AG04449 (cell line): ENCODE measurements at places on chromosomes 6 and 20.

- DNase-seq = no peak
Measured at GRCh38 chr6:116975600-116975999, 98.6 kb downstream of the RFX6 start.

DNA sequence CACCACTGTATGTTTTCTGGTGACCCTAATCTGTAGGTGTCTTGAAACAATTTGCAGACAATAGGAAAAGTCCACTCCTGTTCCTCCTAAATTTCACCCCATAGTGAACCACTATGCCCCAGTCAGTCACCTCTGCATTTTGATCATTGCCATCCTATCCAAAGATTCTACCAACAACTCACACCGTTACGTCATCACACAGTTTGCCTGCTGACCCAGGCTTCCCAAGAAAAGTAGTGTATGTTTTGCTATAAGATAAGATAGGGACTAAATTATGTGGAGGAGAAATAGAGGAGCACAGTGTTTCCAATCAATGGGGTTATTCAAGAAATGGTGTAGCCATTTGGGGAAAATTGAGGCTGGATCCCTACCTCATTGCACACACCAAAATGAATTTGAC, 58.8 kb downstream of the GNAS start:
- DNase-seq = no peak

- DNase-seq = no peak
Measured at GRCh38 chr6:123965894-123966293, 162.2 kb downstream of the NKAIN2 start.

DNA sequence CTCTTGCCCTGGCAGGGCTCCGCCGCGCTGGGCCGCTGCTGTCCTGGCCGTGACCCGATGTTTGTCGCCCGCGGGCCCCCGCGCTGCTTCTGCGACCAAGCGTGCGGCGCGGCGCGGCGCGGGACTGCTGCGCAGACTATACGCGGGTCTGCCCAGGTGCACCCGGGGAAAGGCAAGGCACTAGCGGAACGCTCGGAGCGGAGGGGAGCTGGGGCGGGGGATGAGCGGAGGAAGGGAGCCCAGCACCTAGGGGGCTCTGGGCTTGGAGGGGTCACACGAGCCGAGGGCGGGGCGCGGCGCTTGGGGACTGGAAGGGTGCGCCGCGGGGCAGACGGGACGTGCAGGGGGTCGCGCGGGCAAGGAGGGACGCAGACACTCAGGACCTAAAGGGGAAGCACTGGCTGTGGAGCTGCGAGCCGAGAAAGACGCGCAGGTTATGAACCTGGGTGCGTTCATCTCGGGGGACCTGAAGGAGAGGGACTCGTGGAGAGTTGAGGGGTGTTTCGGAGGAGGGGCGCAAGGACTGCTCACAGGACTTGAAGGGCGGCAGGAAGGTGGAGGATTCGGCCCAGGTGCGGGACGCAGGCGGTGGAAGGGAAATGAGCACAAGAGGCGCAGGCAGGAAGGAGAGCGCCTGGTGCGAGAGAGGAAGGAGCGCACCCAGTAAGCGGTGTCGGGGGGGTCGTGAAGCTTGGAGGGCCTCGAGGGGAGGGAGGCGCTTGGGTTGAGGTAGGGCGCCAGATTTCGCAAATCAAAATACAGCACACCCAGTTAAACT, 40.8 kb upstream of the ZNFX1 start:
- no peak for DNase-seq

- DNase-seq = no peak
Measured at GRCh38 chr6:112191509-112192020, 62.8 kb downstream of the LAMA4 start.

DNA sequence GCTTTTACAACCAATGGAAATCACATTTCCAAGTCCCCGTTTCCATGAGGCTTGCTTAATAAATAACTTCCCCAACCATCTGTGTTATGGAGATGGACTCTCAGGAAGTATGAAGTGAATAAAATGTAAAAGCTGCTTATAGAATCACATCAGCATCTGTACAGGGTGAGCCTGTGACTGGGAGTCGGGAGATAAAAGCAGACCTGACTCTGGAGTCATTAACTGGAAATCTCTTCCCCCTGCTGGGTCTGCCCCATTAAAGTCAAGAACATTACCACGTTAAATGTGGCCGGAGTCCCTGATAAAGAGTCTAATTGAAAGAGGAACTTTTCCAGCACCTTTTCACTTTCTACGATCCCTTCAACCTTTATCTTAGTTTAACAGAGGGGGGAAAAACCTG, 368.5 kb downstream of the DOK5 start:
- no peak for DNase-seq

DNA sequence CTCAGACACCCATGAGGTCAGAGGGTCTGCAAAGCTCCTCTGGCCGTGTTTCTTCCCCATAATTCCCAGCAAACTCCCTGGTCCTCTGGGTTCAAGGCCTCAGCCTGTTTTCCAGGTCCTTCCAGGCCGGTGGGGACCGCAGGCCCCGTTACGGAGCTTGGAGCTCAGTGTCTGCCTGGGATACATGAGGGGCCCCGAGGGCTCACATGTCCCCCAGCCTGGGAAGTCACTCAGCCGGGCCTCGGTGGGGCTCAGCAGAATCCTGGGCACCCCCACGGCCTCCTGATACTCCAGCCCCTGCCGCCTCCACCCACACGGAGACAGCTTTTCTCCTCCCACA, 3.4 kb upstream of the SULF2 start:
- no peak for DNase-seq

GRCh38 chr6:158609455-158610155, 34.9 kb downstream of the DYNLT1 start:
- DNase-seq = no peak

- no peak for DNase-seq
Measured at GRCh38 chr6:116036075-116036773, 24.5 kb downstream of the FRK start.

- DNase-seq = no peak
Measured at GRCh38 chr6:69164564-69165229, 529.6 kb downstream of the ADGRB3 start.

DNA sequence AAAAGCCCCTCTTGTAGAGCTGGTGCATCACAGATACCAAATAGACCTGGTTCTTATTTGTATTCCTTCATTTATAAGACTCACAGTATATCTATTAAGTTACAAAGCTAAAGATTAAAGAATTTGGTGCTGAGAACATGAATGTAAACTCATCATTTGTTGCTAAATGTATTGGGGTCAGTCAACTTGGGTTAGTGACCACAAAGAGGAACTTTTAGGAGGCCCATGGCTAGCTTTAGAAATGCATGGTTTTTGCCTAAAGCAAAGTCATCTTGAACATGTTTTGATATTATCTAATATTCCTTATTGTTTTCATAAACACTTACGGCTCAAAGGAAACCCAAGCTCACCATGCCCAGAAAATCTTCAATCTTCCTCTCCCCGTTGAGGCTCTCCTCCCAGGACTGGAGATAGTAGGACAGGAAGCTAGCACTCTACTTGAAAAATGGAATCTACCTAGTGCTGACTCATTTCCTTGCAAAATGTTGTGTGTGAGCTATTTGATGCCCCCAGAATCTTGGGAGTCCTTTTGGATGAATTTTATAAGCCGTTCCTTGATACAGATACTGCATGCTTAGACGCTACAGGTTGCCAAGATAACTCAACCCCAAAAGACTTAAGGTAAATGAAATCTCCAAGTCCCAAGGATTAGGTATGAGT, 121.4 kb downstream of the BMP2 start:
- DNase-seq = no peak

DNA sequence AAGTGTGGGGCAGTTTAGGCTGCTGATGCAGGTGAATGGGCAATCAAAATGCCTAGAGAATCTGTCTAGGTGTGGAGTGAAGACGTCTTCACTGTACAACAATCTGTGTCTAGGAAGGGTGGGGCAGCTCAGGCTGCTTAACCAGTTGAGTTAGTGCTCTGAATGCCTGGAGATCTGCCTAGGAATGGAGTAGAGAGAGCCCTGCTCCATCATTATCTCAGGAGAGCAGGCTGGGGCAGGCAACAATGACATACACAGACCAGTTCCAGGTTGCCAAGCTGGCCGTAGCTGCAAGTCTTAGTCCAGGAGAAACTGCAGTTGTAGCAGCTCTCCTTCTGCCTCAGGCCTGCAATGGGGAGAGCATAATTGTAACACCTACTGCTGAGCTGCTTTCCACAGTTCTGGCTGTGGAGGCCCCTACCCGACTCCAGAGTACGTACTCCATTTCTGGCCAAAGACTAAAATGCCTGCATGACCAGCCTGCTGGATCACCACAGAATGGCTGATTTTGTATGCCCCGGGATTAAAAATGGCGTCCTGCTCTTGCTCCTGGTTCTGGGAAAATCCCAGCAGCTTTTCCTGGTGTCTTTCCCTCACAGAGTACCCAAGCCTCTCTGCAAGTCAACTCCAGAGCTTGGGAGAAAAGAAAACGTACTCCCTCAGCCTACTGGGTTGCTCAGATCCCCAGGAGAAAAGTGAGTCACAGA, 545.4 kb downstream of the ADGRB3 start:
- DNase-seq = no peak

- DNase-seq = no peak
Measured at GRCh38 chr6:8383584-8383983, 51.8 kb downstream of the SLC35B3 start.

GRCh38 chr6:134585517-134585873, 267.6 kb upstream of the SGK1 start:
- no peak for DNase-seq

GRCh38 chr6:32718879-32719278, 22.3 kb upstream of the HLA-DQA2 start:
- DNase-seq = no peak

DNA sequence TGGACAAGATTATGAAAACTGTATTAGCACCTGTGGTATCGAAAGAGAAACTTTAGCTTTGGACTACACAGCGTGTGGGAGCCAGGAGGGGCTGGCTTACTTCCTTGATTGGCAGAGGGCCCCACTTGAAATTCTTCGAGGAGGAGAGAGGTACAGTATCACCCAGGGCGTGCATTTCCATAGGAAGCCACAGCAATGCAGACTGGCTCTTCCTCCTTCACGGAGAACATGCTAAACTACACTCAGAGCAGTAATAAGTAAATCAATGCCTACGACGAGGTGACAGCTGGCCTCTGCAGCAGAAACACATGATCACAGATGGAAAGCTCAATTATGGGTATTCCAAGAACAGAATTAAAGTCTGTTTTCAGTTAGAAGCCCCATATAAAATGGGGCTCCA, 44.2 kb downstream of the MYLK4 start:
- DNase-seq = no peak

DNA sequence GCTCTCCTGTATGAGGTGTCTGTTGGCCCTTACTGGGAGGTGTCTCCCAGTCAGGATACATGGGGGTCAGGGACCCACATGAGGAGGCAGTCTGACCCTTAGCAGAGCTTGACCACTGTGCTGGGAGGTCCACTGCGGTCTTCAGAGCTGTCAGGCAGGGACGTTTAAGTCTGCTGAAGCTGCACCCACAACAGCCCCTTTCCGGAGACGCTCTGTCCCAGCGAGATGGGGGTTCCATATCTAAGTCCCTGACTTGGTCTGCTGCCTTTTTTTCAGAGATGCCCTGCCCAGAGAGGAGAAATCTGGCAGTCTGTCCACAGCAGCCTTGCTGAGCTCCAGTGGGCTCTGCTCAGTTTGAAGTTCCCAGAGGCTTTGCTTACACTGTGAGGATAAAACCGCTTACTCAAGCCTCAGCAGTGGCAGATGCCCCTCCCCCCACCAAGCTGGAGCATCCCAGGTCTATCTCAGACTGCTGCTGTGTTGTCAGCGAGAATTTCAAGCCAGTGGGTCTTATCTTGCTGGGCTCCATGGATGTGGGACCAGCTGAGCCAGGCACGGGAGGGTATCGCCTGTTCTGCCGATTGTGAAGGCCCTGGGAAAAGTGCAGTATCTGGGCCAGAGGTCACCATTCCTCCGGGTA, 36.3 kb upstream of the IBTK start:
- no peak for DNase-seq
